Left renal cortex interstitium (tissue), 4 donors: ENCODE measurements at places on chromosomes 11 and 22.

GRCh38 chr11:128135451-128135850, 451.9 kb downstream of the ETS1 start:
- no peak for DNase-seq

DNA sequence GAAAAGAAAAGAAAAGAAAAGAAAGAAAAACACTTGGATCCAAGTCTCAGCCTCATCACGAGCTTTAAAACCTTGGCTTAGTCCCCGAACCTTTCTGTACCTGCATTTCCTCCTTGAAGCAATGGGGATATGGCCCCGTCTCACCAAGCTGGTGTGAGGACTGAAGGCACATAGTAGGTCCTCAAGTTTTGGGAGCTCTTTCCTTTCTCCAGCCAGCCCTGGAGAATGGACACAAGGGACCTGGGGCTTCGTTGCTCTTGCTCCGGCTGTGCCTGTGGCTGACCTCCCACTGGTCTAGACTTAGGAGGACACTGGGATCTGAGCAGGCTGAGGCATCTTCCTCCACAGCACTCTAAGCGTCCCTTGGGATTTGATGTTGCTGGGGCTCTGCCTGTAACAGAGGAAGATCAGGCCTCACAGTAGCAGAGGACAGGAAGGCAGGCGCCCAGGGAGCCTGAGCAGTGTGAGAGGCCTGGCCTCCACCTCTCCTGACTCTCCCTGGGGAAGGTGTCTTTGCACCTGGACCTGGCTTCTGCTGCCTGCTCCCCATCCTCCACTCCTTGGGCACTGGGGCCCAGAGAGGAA, 32.8 kb downstream of the KCNC1 start:
- no peak for DNase-seq

- no peak for DNase-seq
Measured at GRCh38 chr11:113557926-113558325, 82.7 kb upstream of the DRD2 start.

- no peak for DNase-seq
Measured at GRCh38 chr11:29183301-29183700, 833.5 kb downstream of the KCNA4 start.

DNA sequence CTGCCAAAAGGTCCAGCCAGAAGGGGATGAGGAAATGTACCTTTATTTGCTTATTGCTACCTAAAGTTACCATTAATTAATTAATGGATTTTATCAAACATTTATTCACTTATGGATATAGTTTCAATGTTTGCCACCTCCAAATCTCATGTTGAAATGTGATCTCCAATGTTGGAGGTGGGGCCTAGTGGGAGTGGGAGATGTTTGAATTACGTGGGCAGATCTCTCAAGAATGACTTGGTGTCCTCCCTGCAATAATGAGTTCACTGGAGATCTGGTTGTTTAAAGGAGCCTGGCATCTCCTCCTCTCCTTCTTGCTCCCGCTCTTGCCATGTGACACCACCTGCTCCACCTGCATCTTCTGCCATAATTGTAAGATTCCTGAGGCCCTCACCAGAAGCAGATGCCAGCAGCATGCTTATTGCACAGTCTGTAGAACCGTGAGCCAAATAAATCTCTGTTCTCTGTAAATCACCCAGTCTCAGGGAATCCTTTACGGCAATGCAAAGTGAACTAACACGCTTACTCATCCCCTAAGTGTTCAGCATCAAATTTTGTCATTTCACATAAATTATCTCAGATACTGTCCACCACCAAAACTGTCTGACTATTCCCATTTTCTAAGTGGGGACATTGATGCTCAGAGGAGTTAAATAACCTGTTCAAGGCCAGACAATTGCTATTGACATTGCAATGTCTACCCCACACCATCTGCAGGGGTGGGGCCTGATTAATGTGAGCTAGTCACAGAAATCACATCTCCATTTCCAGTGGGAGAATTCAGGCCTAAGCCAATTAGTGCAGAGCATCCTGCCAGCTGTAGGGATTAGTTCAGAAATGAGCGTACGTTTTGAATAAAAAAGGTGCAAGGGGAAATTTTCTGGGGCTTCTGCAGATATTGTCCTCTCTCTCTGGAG, 51.6 kb upstream of the SYN3 start:
- DNase-seq, result no peak

- no peak for DNase-seq
Measured at GRCh38 chr11:11163236-11163635, 189.8 kb downstream of the CSNK2A3 start.

DNA sequence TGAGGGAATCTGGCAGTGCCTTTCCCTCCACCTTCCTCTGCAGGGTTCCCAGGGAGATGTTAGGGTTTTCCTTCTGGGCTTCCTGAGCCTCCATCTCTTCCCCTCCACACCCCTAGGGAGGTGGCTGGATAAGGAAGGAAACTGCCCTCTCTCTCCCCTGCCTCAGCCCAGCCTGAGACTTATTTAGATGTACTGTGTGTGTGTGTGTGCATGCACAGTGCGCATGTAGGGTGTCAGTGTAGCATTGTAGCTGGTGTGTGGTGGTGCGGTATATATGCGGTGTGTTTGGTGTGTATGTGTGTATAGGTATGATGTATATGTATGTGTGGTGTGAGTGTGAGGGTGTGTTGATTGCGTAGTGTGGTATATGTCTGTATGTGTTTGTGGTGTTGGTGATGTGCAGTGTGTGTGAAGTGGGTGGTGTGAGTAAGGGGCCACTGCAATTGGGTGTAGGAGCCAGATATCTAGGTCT, 1.5 kb downstream of the FXYD6 start:
- no peak for DNase-seq

GRCh38 chr11:45982656-45983470, 60.4 kb downstream of the LARGE2 start:
- DNase-seq, result no peak

DNA sequence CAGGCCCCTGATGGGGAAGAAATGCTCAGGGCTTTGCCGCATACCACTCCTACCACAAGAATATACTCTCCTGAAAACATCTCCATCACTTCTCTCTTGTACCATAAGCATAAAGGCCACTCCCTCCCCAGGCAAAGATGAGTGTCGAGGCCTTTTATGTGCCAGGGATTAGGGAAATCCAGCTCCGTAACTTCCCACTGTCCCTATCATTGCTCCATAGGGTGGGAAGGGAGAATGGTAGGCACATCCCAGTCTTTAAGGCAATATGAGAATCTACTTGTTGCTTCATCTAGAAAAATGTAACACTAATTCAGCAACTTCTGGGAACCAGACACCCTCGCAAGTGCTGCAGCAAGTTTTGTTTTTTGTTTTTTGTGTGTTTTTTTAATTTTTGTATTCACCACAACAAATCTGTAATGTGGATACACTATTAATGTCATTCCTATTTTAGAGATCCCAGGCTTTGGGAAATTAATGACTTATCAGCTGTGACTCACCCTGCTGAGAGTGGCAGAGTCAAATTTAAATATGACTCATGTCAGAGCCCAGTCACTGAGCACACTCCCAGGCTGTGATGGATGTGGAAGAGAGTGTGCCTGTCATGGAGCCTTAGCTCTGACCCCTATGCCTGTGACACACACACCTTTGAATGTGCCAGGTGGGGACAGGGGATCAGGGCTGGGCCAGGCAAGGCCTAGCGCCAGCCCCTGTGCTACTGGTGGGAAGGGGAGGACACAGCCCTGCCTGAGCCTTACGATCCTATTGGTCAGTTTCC, 23.4 kb downstream of the PANX1 start:
- DNase-seq, result no peak

DNA sequence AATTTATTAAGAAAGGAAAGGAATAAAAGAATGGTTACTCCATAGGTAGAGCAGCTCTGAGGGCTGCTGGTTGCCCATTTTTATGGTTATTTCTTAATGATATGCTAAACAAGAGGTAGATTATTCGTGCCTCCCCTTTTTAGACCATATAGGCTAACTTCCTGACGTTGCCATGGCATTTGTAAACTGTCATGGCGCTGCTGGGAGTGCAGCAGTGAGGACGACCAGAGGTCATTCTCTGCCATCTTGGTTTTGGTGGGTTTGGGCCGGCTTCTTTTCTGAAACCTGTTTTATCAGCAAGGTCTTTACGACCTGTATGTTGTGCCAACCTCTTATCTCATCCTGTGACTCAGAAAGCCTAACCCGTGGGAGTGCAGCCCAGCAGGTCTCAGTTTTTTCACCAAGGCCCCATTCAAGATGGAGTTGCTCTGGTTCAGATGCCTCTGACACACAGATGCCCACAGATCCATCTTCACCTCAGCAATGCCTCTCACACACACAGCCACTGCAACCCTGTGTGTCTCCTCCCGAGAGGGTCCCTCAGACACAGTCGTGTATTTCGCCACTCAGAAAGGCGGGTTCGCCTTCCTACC, 16.4 kb upstream of the JAM3 start:
- DNase-seq, result no peak

DNA sequence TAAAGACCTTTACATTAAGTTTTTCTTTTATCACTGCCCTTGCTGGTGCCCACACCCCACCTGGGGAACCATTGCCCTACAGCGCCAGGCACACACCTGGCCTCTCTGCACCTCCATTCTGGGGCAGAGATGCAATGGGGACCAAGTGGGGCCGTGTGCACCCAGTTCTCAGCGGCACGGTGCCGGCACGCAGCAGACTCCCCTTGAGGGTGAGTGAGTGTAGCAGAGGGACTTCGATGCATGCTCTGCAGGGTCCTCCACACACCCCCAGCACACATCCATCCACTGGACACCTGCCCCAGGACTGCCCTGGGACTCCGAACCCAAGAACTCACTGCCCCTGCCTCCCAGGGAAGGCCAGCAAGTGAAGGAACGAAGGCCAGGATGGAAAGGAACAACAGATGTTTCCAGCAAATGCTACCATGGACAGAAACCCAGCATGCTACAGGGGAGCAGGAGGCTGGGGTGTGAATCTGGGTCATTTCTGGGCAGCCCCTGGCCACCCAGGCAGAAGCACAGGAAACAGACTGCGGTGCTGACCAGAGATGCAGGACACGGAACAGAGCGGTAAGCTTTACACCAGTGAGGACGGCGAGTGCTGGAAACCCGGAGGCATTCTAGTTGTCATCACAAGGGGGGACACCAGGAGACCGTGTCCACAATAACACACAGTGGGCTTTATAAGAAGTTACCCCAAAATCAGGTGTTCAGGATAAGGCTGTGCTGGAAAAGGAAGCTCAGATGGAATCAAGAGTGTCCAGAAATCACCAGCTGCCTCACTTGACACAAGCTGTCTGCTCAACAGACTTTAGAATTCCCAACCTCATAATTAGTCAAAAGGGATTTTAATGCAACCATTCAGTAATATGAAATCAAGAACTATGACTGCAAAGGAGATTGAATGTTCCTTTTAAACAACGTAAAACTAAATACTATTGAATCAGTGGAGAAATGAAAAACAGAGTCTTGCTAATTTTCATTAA, 32.7 kb upstream of the MOB2 start:
- DNase-seq, result no peak

DNA sequence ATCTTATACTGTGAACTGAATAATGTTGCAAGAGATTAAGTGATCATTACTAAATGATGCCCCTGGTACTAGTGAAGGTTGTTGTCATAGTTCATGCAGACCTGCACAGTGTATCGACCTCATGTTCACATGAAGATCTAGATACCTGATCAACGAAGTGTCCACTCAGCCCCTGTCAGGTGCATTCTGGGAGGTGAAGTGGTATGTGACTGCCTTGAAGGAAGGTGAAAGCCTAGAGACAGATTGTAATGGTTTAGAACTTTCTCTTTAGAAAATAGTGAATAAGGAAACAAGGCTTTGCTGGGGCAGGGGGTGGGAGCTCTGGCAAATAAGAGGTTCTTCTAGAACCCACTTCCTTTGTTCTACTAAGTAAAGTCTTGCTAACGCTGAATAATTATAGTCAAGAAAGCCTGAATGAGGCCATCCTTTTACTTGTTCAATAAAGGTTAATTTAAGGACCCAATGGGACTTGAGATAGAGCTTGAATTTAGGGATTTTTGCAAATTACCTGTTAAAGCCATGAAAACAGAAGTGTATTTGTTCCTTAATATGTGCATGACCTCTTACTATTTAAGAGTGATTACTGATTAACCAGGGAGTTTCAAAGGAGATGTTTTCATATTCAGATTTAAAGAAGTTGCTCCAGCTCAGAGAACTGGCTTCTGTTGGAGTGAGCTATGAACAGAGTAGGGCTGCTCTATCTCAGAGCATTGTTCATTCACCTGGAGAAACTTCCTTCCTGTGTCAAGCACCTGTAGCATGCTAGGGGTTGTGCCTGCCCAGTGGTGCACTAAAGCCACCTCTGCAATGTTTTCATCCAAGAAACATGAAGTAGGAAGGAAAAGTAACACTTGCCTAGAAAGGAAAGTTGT, 45.3 kb downstream of the C22orf31 start:
- no peak for DNase-seq

DNA sequence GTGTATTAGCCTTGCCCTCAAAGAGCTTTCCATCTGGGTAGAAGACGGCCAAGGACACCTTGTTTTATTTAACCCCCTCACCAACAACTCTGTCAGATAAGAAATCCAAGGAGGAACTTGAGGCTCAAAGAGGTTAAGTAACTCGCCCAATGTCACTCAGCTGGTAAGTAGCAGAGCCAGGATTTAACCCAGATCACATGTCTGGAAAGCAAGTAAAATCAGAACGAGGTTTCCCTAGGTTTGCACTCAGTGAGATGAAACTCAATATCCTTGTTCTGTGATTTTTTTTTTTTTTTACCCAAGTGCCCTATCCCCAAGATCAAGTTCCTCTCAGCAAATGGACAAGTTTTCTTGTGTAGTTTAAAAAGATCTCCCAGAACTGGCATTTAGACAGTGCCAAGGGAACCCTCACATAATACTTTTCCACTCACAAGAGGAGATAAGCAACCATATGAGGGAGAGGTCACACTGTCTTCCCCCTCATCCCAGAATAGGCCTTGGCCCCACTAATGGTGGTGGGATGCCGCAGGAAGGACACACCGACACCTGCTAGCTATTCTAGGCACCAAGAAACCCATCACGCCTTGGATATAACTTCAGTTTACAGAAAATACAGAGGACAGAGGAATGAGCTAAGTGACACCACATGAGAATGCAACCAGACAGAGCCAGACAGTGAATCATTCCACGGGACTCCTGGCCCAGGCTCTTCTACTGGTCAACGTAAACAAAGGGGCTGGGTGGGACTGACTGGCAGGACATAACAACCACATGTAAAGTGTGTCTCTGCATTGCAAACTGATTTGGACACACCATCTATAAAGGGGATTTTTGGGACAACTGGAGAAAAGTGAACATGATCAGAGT, 8.6 kb upstream of the ARAP1 start:
- DNase-seq, result no peak

- DNase-seq, result no peak
Measured at GRCh38 chr22:44023404-44024287, 456 bp upstream of the PARVB start.

GRCh38 chr11:120750647-120751549, 239.3 kb downstream of the GRIK4 start:
- DNase-seq, result no peak
